ENCODE measurements at places on chromosomes 13 and 19.
A peak's percentile ranks its signal among the peaks of the same experiment; 100 is the strongest.

DNA sequence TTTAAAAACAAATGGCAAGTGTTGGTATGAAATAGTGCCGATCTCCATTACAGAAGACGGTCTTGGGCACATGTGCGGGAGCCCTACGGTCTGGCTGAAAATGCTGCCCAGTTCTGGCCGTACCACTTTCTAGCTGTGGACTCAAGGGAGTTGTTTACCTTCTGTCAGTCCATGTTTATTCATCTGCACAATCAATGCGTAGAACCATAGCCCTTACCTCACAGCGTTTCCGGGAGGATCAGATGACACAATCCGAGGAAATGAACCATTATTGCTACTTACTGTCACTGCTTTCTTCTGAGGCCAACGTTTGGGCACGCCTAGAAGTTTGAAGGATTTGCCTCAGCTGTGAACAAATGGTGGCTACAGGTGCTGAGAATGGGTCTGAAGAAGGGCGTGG, 31.2 kb downstream of the GADD45B start:
- peak overlapping the region; percentile 1 for H3K4me3 ChIP-seq
- H3K36me3 ChIP-seq, result no peaks in the 10 kb centered on the region
- peak; percentile 89 for DNase-seq
- H3K27ac ChIP-seq, result no peak overlapping the region
- peaks cover 11% of the 10 kb centered on the region for H3K4me1 ChIP-seq
- no peaks in the 10 kb centered on the region for H3K27me3 ChIP-seq

DNA sequence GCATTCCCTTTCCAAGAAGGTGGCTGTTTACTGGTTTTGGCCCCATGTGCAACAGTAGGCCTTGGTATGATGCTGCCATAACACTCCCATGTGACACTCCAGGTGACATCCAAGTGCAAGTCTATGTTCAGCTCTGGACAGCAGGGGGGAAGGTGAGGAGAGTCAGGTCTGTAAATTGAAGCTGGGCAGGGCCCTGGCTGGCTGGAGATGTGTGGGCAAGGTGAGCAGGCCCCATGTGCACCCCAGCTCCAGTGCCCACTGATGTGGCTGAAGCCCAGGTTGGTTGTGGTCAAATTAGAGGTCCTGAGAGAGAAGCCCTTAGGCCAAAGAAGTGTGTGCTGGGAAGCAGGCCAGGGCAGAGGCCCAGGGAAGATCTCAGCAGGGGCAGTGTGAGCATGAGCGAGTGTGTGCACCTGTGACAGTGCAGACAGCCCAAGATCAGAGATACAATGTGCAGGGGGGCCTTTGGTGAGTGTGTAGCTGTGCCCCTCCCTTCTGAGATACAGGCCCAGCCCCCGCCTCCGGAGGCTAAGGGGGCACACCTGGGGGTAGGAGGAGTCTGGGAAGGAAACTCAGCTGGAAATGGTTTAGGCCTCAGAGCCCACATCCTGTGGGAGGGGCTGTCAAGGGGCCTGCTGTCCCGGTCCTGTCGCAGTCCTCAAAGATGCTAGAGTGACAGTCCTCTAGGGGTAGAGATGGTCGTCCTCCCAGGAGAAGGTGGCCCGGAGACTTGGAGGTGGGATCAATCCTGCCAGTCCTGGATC, 18.6 kb downstream of the DEDD2 start:
- H3K36me3 ChIP-seq, result peaks cover 49% of the 10 kb centered on the region
- no peak overlapping the region for H3K27ac ChIP-seq
- H3K27me3 ChIP-seq, result no peaks in the 10 kb centered on the region
- no peak overlapping the region for H3K4me3 ChIP-seq

- H3K27me3 ChIP-seq, result peaks cover 2% of the 10 kb centered on the region
- H3K27ac ChIP-seq, result no peak overlapping the region
- H3K36me3 ChIP-seq, result no peaks in the 10 kb centered on the region
Observed at GRCh38 chr13:111049791-111050538, 65.1 kb upstream of the ARHGEF7 start.

GRCh38 chr19:58317476-58318072, 9.2 kb upstream of the ZSCAN22 start:
- H3K4me3 ChIP-seq, result no peak overlapping the region
- H3K27ac ChIP-seq, result no peak overlapping the region
- no peaks in the 10 kb centered on the region for H3K27me3 ChIP-seq
- peak; percentile 59 for DNase-seq

- no peaks in the 10 kb centered on the region for H3K36me3 ChIP-seq
- H3K4me1 ChIP-seq, result peaks cover 8% of the 10 kb centered on the region
- H3K27ac ChIP-seq, result no peak overlapping the region
- no peaks in the 10 kb centered on the region for H3K27me3 ChIP-seq
- DNase-seq, result no peak
Observed at GRCh38 chr13:36915896-36916640, 4.0 kb downstream of the SMAD9 start.

DNA sequence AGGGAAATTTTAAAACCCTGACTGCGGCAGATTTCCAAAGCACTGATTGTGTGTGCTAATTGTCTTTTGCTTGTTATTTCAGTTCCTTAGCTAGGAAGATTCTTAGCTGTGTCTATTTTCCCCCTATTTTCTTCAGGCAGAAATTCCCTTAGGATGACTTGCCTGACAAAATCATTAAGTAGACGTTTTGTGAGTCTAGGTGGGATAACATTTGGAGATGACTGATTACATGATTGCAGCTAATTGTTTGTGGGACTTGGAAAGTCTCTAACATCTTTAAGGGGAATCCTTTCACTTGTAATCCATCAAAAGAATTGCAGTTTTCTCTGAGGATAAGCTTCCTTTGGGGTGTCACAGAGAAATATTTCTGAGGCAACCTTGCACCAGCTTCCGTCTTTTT, 228.0 kb downstream of the OXGR1 start:
- H3K27ac ChIP-seq, result no peak overlapping the region
- no peak for DNase-seq
- H3K4me3 ChIP-seq, result no peak overlapping the region
- H3K4me1 ChIP-seq, result no peaks in the 10 kb centered on the region

GRCh38 chr19:7552781-7553180, 17.3 kb downstream of the PNPLA6 start:
- DNase-seq, result no peak
- no peaks in the 10 kb centered on the region for H3K4me1 ChIP-seq
- H3K27ac ChIP-seq, result no peak overlapping the region
- no peaks in the 10 kb centered on the region for H3K27me3 ChIP-seq

- no peaks in the 10 kb centered on the region for H3K36me3 ChIP-seq
- peaks cover 5% of the 10 kb centered on the region for H3K4me1 ChIP-seq
- DNase-seq, result peak; percentile 35
- no peak overlapping the region for H3K4me3 ChIP-seq
- H3K27me3 ChIP-seq, result no peaks in the 10 kb centered on the region
- H3K27ac ChIP-seq, result no peak overlapping the region
Observed at GRCh38 chr13:36921631-36922301, 1.7 kb upstream of the SMAD9 start.

GRCh38 chr13:85738696-85739320, 60.4 kb downstream of the SLITRK6 start:
- no peak overlapping the region for H3K4me3 ChIP-seq
- DNase-seq, result peak; percentile 29
- no peaks in the 10 kb centered on the region for H3K4me1 ChIP-seq
- H3K36me3 ChIP-seq, result no peaks in the 10 kb centered on the region
- H3K27me3 ChIP-seq, result no peaks in the 10 kb centered on the region

DNA sequence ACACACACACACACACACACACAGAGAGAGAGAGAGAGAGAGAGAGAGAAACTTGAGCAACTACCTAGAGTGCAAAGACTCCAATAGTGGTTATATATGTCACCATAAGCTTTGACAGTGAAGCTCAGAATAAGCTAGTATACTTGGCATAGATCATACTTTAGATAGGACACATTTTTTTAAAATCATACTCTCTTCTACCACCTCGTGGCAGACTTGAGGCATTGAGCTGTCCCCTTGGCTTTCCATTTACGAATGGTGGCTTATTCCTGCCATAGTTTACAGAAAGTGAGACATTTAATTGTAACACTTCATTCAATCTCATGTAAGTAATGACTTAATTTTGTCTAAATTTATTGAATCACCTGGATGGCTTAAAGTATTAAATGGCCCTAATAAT, 108.2 kb downstream of the EDNRB start:
- peak; percentile 34 for DNase-seq
- no peak overlapping the region for H3K4me3 ChIP-seq

- H3K27me3 ChIP-seq, result peaks cover 25% of the 10 kb centered on the region
- H3K4me1 ChIP-seq, result no peaks in the 10 kb centered on the region
- no peak for DNase-seq
- H3K4me3 ChIP-seq, result no peak overlapping the region
Observed at GRCh38 chr13:112652512-112653070, 37.2 kb upstream of the ATP11A start.

- H3K27ac ChIP-seq, result no peak overlapping the region
- H3K27me3 ChIP-seq, result no peaks in the 10 kb centered on the region
- no peaks in the 10 kb centered on the region for H3K36me3 ChIP-seq
- no peaks in the 10 kb centered on the region for H3K4me1 ChIP-seq
Observed at GRCh38 chr13:40317980-40318327, 348.5 kb downstream of the FOXO1 start.

DNA sequence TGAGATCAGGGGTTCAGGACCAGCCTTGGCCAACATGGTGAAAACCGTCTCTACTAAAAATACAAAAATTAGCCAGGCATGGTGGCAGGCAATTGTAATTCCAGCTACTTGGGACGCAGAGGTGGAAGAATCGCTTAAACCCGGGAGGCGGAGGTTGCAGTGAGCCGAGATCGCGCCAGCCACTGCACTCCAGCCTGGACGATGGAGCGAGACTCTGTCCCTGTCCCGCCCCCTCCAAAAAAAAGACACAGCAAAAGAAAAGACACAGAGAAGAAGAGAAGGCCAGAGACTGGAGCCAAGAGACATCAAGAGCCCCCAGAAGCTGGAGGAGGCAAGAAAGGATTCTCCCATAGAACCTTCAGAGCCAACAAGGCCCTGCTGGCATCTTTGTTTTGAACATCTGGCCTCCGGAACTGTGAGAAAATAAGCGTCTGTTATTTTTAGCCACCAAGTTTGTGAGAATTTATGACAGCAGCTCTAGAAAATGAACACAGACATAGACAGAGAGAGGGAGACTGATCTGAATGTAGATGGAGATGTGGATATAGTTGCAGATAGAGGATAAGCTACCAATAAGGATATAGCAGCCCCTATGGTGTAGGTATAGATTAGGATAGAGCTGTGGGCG, 25.7 kb upstream of the PNMA8B start:
- H3K36me3 ChIP-seq, result no peaks in the 10 kb centered on the region
- H3K27me3 ChIP-seq, result peaks cover 5% of the 10 kb centered on the region
- no peaks in the 10 kb centered on the region for H3K4me1 ChIP-seq
- H3K27ac ChIP-seq, result no peak overlapping the region

DNA sequence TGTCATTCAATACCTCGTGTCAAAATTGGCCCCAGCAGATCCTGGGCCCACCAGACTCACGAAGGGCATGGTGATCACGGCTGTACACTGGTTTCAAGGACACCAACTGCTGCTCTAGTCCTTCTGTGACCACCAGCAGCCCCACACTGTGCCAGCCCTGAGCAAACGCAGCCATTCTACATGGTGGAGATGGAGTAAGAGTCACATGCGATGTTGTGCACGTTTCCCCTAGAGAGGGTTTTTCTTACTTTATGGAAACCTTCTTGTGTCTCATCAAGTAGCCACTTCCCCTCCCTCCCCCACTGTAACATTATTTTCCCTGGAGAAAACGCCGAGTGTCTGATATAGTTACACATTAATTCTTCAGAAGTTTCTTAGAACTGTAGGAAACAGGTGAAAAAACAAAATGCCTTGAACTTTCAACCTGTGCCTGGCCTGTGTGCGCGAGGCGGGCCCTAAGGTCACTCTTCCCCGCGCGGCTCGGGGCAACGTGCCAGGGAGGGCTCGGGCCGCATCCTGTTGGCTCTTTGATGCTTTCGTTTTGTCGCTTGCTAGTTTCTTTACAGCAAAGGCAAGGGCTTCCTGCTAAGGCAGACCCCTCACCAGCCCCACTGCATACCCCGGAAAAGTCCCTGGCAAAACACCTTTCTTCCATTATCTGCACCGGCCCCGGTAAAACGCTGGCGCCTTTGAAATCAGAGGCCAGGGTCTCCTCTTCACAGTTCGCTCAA, 44.6 kb downstream of the GGACT start:
- no peak overlapping the region for H3K4me3 ChIP-seq
- peaks cover 7% of the 10 kb centered on the region for H3K4me1 ChIP-seq
- H3K36me3 ChIP-seq, result no peaks in the 10 kb centered on the region
- DNase-seq, result no peak

- no peak for DNase-seq
- no peaks in the 10 kb centered on the region for H3K4me1 ChIP-seq
- peaks cover 32% of the 10 kb centered on the region for H3K27me3 ChIP-seq
- H3K4me3 ChIP-seq, result no peak overlapping the region
- no peaks in the 10 kb centered on the region for H3K36me3 ChIP-seq
- no peak overlapping the region for H3K27ac ChIP-seq
Observed at GRCh38 chr13:77338329-77338728, 11.4 kb upstream of the MYCBP2 start.

DNA sequence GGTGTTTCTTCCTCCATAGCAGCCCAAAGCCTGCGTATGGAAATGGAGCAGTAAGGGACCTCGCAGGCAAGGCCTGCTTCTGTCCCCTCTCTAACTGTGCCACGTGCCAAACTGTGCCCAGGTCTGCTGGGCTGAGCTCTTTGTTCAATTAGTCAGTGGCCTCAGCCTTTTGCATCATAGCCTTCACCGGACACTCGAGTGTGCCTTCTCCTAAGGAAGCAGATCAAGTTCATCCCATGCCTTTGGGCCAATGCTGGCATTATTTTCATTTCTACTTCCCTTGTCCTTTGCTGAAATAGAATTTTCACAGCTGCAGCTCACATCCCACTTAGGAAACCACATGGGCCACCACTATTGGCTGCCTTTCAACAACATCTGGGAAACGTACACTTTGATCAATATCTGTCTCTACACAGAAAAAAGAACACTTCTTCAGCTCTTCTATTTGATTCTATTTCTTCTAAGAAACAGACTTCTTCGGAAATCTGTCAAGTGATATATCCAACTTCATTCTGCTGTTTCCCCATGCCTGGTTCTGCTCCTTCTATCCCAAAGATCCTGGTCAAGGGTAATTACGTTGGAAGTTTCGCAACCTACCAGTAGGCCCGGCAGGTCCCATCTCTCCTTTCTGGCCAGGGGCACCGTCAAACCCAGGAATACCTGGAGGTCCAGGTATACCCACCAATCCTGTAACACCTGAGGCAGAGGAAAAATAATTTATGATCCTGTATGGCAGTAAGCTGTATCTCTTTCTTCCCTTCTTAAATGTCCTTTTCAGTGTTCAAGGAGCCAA, 143.9 kb downstream of the COL4A1 start:
- DNase-seq, result no peak
- H3K4me1 ChIP-seq, result peaks cover 3% of the 10 kb centered on the region
- H3K36me3 ChIP-seq, result peaks cover 75% of the 10 kb centered on the region
- H3K27ac ChIP-seq, result no peak overlapping the region
- no peak overlapping the region for H3K4me3 ChIP-seq

DNA sequence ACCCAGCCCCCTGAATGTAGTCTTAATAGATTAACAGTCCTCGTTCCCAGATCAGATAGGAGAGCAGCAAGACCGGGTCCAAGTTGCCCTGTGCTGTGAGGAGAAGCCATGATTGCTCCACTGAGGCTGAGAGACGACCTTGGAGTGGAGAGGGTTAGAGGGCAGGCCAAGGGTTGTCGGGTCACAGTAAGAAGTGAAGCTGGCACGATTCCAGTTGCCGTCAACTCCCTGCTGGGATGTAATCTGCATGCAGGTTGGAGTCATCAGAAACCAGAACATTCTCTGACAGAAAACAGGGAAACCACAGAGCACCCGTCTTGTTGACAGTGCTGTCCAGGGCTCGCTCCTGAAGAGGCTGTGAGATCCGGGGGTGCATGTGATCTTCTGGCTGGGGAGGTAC, 19.0 kb upstream of the ATP11A start:
- no peak for DNase-seq
- H3K4me3 ChIP-seq, result no peak overlapping the region
- peaks cover 39% of the 10 kb centered on the region for H3K27me3 ChIP-seq
- H3K27ac ChIP-seq, result no peak overlapping the region

Data from IMR-90 (cell line).